Right cardiac atrium (tissue), 5 donors: ENCODE measurements at places on chromosomes 12 and 14. TPM values are rescaled to one million over a fixed set of nuclear protein-coding genes. Genes with fewer than 3 reads are reported as not detected.

DNA sequence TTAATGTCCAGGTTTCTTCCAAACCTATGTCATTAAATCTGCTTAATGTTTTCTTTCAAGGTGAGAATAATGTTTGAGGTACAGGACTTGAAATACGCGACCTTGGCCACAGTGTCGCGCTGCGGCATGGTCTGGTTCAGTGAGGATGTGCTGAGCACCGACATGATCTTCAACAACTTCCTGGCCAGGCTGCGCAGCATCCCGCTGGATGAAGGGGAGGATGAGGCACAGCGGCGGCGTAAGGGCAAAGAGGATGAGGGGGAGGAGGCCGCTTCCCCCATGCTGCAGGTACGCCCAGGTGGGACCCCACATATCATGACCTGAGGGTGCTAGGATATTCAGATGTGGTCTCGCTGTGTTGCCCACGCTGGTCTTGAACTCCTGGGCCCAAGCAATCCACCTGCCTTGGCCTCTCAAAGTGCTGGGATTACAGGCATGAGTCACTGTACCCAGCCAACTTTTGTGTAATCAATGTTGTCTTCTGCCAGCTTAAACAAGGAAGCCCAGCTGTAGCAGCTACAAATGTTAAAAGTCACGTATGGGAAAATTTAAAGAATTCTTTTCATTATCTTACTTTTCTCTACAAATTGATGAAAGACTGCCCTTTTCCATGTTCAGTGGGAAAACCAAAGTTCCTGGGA is 50.8 kb downstream of the DYNC1H1 start:
- DNase-seq: peak; percentile 29

- DNase-seq: no peak
Measured at GRCh38 chr14:33634631-33635030, 316.2 kb downstream of the EGLN3 start.

DNA sequence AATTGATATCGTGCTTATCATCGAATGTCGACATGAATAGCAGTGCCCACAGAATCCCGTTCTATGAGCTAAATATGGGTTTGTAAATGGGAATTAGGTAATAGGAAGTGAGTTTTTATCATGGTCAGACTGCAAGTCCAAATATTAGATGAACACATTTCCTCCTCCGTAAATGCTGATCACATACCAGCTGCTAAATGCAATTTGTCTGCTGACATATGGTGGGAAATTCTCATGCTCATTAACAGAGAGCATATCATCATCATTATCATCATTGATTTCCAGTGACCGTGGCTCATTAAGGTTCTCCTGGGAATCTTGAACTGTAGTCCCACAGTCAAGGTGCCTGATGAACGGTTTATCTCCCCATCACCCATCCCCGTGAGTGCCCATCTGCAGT is 998.8 kb upstream of the TMEM132C start:
- no peak for DNase-seq

GRCh38 chr14:91313154-91313850 is 68.8 kb upstream of the GPR68 start:
- DNase-seq: no peak

DNA sequence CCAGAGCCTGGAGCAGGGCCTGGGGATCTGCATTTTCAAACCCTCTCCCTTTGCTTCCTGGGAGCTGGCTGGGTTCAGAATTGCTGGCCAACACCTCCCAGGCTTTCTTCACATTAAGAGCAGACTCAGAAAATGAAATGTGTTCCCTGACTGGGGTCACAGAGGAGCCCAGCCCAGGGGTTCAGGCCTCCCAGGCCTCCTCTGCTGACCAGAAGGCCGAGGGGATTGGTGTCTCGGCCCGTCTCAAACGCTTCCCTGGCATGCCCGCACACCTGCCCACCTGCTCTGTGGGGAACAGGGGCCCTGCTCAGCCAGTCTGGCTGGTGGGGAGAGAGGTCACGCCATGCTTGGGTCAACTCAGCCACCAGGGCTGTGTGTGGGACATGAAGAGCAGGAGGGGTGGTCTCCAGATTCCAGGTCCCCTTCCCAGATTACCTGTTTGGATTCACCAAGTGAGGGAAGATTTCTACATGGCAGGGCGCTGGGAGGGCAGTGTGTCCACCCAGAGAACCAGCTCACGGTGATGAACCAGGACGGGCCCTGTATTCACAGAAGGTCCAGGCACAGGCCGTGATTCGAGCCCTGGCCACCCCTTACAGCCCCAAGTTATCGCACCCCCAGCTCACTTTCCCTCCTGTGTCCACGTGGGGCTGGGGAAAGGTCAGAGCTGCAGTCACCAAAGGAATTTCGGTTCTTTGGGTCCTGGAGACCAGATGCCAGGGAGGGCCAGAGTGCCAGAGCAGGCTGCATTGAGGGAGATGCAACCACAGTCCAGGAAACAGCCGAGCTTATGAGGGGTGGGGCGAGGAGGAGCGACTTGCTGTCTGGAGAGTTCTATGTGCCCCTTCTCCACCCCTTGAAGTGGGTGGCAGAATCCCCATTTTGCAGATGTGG is 55.2 kb upstream of the RIN3 start:
- DNase-seq: no peak

GRCh38 chr14:49505041-49505766 is 81.0 kb downstream of the RPS29 start:
- no peak for DNase-seq

Gene GNPNAT1
- total RNA-seq: 7.4 TPM

Gene KRT4
- total RNA-seq: not detected

Gene CCDC177
- not detected for total RNA-seq

Gene PZP
- 0.47 TPM for total RNA-seq

Gene GPRC5D
- total RNA-seq: not detected

Gene RNASE1
- total RNA-seq: 394 TPM

Gene B4GALNT3
- 50.2 TPM for total RNA-seq

Gene CLMN
- total RNA-seq: 9.1 TPM
